Activated CD4-positive, alpha-beta memory T cell treated with anti-CD3 and anti-CD28 coated beads for 36 hours (primary cell): ENCODE measurements at places on chromosomes 2 and 18. TPM values are rescaled to one million over a fixed set of nuclear protein-coding genes. Genes with fewer than 3 reads are reported as not detected.

Gene LHCGR
- total RNA-seq: not detected

DNA sequence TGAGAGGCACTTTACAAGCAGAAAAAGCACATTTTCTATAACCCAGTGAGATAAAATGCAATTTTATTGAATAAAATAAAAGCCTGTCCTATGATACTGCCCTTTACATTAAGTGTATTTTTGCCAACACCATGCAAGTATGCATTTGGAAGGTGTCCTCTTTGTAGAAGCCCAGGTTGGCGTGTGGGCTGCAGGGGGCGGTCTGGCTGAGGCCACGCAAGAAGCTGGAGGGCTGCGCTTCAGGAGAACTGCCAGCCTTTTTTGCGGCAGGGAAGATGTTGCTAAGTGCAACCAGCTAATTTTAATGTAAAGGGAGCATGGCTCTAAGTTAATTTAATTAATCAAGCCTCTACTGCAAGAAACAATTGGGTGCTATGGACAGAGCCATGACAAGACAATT is 562.8 kb upstream of the SALL3 start:
- no peak overlapping the region for H3K27ac ChIP-seq
- DNase-seq: no peak
- no peaks in the 10 kb centered on the region for H3K27me3 ChIP-seq
- H3K4me3 ChIP-seq: no peak overlapping the region
- no peaks in the 10 kb centered on the region for H3K4me1 ChIP-seq
- H3K36me3 ChIP-seq: no peaks in the 10 kb centered on the region

DNA sequence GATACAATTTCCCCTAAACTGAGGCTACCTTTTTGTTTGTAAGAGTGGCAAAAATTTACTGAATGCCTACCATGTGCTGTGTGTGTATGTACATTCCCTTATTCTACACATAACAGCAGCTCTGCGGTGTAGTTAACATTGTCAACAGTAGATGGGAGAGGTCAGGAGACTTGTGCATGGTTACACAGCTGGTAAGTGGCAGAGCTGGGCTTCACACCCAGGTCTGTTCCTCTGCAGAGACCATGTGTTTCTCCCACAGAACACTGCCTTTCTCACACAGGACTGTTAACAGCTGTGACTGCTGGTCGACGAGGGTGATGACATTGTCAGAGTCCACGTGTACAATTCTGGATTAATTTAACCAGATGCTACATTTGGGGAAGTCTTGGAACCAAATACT is 49.1 kb downstream of the EML6 start:
- no peak for DNase-seq
- no peak overlapping the region for H3K27ac ChIP-seq
- H3K4me1 ChIP-seq: peaks cover 7% of the 10 kb centered on the region
- no peak overlapping the region for H3K4me3 ChIP-seq
- H3K36me3 ChIP-seq: peaks cover 3% of the 10 kb centered on the region

DNA sequence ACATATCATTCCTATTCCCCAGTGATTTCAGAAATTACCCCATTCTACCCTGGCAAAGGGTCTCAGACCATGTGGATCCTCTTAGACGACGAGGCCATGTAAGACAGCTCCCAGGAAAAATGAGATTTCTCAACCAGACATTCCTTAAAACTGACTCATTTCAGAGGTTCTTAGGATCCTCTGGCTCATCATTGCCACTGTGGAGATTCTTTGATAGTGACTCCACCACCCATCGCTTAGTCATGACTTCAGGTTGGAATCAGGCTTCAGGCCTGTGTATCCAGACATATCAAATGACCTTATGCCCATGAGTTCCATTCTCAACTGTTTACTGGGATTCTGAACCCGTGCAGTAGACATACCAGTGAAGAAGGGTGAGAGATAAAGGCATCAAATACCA is 245.6 kb upstream of the TCF4 start:
- no peaks in the 10 kb centered on the region for H3K36me3 ChIP-seq
- no peaks in the 10 kb centered on the region for H3K4me1 ChIP-seq
- no peak for DNase-seq

DNA sequence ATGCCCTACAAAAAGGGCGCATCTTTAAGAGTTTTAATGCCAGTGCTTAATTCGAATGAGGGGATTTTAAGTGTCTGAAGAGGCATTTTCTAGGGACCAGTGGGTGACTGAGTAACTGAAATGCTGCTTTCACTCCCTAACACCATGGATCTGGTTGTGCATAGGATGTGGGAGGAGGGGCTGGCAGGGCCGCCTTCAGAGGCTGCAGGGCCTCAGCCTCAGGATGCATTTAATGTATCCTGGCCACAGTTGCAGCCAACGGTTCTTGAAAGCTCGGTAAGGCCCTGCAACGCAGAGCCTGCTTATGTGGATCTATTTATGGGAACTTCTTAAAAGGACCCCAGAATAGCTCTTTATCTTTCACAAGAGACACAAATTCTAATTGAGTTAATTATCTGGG is 25.8 kb upstream of the IL18RAP start:
- DNase-seq: no peak
- peaks cover 20% of the 10 kb centered on the region for H3K4me1 ChIP-seq
- no peak overlapping the region for H3K27ac ChIP-seq
- no peak overlapping the region for H3K4me3 ChIP-seq
- H3K27me3 ChIP-seq: no peaks in the 10 kb centered on the region
